Vagina (tissue), 2 donors: ENCODE measurements at places on chromosomes 16 and 17. TPM values are rescaled to one million over a fixed set of nuclear protein-coding genes. Genes with fewer than 3 reads are reported as not detected.

DNA sequence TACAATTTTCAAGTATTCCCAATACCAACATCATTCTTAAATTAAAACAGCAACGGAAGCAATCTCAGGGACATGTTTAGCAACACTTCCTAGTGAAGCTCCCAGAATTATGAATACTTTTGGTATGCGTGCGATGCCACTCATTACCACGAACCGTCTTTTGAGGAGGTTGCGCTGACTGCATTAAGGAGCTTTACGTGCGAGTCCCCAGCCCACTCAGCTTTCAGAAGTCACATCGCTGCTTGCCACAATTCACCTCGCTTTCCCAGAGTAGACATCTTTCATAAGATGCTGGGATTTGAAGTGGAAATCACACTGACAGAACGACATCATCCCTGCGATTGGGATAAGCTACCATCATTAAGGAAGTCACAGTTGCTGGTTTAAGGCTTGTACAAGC lies 441.6 kb upstream of the HSBP1 start:
- no peaks in the 10 kb centered on the region for H3K27me3 ChIP-seq
- H3K36me3 ChIP-seq: no peaks in the 10 kb centered on the region
- H3K27ac ChIP-seq: no peak overlapping the region
- H3K4me3 ChIP-seq: no peak overlapping the region
- no peak for DNase-seq
- no peaks in the 10 kb centered on the region for H3K4me1 ChIP-seq

DNA sequence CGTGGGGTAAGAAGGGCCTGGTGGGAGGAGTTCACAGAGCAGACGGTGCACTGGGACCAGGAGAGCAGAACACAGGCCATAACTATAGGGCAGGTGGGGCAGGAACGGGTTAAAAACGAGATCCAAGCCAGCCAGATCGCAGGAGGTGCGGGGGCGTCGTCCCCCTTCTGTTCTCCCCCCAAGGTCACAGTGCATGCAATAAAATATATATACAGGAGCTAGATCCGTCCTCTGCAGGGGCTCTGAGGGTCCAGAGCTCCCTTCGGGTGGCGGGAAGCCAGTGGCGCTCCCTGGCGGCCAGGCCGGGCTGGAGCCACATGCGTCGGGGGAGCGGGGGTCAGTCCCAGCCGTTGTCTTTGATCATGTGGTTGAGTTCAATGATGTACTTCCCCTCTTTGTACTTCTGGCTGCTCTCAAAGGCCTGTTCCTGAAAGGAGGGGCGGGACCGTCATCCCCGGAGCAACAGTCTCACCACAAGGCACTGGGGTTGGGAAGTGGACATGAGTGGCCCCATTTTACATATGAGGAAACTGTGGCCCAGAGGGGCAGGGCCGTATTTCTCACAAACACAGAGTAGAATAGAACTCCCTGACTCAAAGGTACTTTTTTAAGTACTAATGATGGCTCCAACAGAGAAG lies 768 bp upstream of the TBX6 start:
- no peak for DNase-seq
- H3K36me3 ChIP-seq: no peaks in the 10 kb centered on the region
- H3K4me1 ChIP-seq: peaks cover 48% of the 10 kb centered on the region
- peak overlapping the region; percentile 89 for H3K27ac ChIP-seq
- H3K27me3 ChIP-seq: no peaks in the 10 kb centered on the region
- peak overlapping the region; percentile 51 for H3K4me3 ChIP-seq

DNA sequence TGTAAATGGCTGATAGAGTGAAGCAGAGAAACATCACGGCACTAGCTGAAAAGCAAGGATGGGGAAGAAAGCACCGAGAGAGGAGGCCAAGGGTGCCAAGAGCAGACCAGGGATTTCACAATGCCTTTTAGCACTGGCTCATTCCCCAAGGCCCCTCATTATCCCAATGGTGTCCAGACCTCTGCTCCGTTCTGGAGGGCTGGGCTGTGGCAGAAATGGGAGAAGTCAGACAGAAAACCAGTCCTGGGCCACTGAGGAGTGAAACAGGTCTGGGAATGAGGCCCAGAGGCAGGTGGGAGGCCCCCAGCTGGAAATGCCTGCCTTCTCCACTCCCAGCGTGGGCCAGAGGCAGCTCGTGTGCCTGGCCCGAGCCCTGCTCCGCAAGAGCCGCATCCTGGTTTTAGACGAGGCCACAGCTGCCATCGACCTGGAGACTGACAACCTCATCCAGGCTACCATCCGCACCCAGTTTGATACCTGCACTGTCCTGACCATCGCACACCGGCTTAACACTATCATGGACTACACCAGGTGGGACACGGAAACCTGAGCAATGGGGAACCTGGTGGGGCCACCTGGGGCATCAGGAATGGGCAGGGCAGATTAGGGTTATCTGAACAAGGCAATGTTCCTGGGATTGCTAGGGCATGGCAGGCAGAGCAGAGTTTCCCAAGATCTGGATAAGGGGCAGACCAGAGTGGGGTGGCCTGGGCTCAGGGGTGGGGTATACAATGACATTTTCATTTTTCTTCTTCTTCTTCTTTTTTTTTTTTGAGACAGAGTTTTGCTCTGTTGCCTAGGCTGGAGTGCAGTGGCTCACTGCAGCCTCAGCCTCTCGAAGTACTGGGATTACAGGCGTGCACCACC lies 20.3 kb downstream of the ANKRD40 start:
- H3K36me3 ChIP-seq: no peaks in the 10 kb centered on the region
- peaks cover 24% of the 10 kb centered on the region for H3K4me1 ChIP-seq
- no peak for DNase-seq
- no peak overlapping the region for H3K4me3 ChIP-seq
- H3K27ac ChIP-seq: peak overlapping the region; percentile 82
- no peaks in the 10 kb centered on the region for H3K27me3 ChIP-seq

GRCh38 chr17:36697903-36698530 lies 96.6 kb downstream of the MRM1 start:
- H3K36me3 ChIP-seq: no peaks in the 10 kb centered on the region
- no peaks in the 10 kb centered on the region for H3K4me1 ChIP-seq

GRCh38 chr17:6420173-6420641 lies 14.7 kb downstream of the AIPL1 start:
- H3K36me3 ChIP-seq: no peaks in the 10 kb centered on the region
- H3K4me1 ChIP-seq: no peaks in the 10 kb centered on the region
- H3K27me3 ChIP-seq: no peaks in the 10 kb centered on the region
- H3K4me3 ChIP-seq: no peak overlapping the region
- no peak overlapping the region for H3K27ac ChIP-seq
- no peak for DNase-seq

Gene KRT24
- total RNA-seq: 1.5 TPM

DNA sequence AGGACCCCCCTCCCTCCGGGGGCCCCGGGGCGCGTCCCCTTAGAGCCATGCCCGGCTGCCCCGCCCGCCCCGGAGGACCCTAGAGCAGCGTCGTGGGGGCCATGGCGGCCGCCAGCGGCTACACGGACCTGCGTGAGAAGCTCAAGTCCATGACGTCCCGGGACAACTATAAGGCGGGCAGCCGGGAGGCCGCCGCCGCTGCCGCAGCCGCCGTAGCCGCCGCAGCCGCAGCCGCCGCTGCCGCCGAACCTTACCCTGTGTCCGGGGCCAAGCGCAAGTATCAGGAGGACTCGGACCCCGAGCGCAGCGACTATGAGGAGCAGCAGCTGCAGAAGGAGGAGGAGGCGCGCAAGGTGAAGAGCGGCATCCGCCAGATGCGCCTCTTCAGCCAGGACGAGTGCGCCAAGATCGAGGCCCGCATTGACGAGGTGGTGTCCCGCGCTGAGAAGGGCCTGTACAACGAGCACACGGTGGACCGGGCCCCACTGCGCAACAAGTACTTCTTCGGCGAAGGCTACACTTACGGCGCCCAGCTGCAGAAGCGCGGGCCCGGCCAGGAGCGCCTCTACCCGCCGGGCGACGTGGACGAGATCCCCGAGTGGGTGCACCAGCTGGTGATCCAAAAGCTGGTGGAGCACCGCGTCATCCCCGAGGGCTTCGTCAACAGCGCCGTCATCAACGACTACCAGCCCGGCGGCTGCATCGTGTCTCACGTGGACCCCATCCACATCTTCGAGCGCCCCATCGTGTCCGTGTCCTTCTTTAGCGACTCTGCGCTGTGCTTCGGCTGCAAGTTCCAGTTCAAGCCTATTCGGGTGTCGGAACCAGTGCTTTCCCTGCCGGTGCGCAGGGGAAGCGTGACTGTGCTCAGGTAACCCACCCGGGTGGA lies 759 bp downstream of the ALKBH5 start:
- H3K27ac ChIP-seq: peak overlapping the region; percentile 99
- H3K4me1 ChIP-seq: peaks cover 66% of the 10 kb centered on the region
- H3K36me3 ChIP-seq: no peaks in the 10 kb centered on the region
- no peak for DNase-seq
- H3K27me3 ChIP-seq: no peaks in the 10 kb centered on the region

GRCh38 chr17:12996357-12996756 lies 21.5 kb downstream of the ELAC2 start:
- H3K4me3 ChIP-seq: no peak overlapping the region
- no peak overlapping the region for H3K27ac ChIP-seq
- H3K4me1 ChIP-seq: no peaks in the 10 kb centered on the region
- H3K27me3 ChIP-seq: no peaks in the 10 kb centered on the region
- DNase-seq: no peak

DNA sequence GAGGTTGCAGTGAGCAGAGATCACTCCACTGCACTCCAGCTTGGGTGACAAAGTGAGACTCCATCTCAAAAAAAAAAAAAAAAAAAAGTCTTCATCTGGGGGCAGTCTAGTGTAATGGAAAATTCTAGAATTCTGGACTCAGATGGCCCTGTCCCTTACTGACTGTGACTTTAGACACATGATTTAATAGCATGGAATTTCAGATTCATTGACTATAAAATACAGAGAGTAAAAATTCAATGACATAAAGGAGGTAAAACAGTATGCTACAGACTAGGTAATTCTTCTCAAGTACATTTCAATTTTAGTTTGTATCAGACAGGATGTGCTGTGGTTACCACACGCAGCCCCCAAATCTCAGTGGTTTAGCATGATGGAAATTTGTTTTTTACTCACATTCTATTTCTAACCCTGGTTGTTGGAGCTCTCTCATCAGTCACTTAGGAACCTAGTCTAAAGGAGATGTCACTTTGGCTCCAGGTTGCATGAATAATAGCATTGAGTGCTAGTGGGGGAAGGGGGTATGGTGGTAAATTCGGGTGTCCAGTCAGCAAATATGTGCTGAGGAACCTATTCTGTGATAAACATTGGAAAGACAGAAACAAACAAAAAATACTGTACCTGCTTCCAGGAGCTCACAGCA lies 444.0 kb downstream of the XYLT1 start:
- no peak overlapping the region for H3K27ac ChIP-seq
- H3K4me1 ChIP-seq: no peaks in the 10 kb centered on the region
- no peaks in the 10 kb centered on the region for H3K27me3 ChIP-seq
- no peak overlapping the region for H3K4me3 ChIP-seq
- no peaks in the 10 kb centered on the region for H3K36me3 ChIP-seq
